ENCODE measurements at places on chromosomes 11 and 22.

GRCh38 chr11:66864924-66865697 is 8.2 kb downstream of the LRFN4 start:
- H3K27me3 ChIP-seq, result no peaks in the 10 kb centered on the region
- no peak overlapping the region for H3K27ac ChIP-seq
- H3K4me1 ChIP-seq, result no peaks in the 10 kb centered on the region
- no peak for DNase-seq

GRCh38 chr22:43539572-43540528 is 128.0 kb downstream of the MPPED1 start:
- no peaks in the 10 kb centered on the region for H3K36me3 ChIP-seq
- no peak for DNase-seq
- H3K27me3 ChIP-seq, result no peaks in the 10 kb centered on the region
- H3K27ac ChIP-seq, result no peak overlapping the region
- peaks cover 1% of the 10 kb centered on the region for H3K4me1 ChIP-seq

DNA sequence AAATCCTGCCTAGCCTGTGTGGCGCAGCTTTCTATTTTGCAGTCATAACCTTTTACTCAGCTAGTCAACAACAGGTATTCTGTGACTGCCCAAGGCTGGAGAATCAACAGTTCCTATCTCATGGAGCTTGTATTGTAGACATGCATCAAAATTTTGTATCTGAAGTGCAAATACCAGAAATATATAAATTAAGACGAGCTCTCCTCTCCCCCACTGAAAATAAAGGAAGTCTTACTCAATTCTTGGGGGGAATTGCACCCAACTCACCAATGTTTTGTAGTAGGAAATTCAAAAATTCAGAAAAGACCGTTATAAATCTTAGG is 153.4 kb downstream of the NCAM1 start:
- DNase-seq, result no peak
- no peak overlapping the region for H3K4me3 ChIP-seq
- peaks cover 9% of the 10 kb centered on the region for H3K4me1 ChIP-seq
- H3K27me3 ChIP-seq, result no peaks in the 10 kb centered on the region
- no peak overlapping the region for H3K27ac ChIP-seq

- DNase-seq, result peak; percentile 41
- H3K27ac ChIP-seq, result peak overlapping the region; percentile 84
- peak overlapping the region; percentile 65 for H3K4me3 ChIP-seq
- no peaks in the 10 kb centered on the region for H3K36me3 ChIP-seq
Observed at GRCh38 chr22:26672060-26672471, 14.7 kb downstream of the MIAT start.

DNA sequence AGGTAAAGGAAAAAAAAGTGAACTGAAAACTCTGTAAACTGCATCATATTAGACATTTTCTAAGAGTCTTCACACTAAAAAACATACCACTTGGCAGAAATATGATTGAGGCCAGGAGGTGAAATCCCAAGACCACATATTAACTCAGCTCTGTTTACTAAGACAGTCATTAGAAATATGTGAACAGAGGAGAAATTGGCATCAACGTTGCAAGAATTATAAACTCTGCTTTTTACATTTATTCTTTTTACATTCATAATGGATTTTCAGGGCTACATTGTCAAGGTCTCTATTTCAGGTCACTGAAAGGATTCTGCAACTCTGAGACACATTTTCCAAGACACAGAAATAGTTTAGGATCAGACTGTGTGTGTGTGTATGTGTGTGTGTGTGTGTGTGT is 1364.0 kb downstream of the LRRC4C start:
- H3K4me3 ChIP-seq, result no peak overlapping the region
- no peak overlapping the region for H3K27ac ChIP-seq
- no peaks in the 10 kb centered on the region for H3K36me3 ChIP-seq
- H3K4me1 ChIP-seq, result no peaks in the 10 kb centered on the region
- H3K27me3 ChIP-seq, result no peaks in the 10 kb centered on the region

- no peak overlapping the region for H3K4me3 ChIP-seq
- no peaks in the 10 kb centered on the region for H3K36me3 ChIP-seq
- H3K4me1 ChIP-seq, result peaks cover 6% of the 10 kb centered on the region
- DNase-seq, result no peak
Observed at GRCh38 chr11:124870430-124870829, 5.2 kb downstream of the ROBO3 start.

GRCh38 chr11:69301081-69301454 is 7.1 kb downstream of the MYEOV start:
- no peaks in the 10 kb centered on the region for H3K27me3 ChIP-seq
- DNase-seq, result no peak
- no peak overlapping the region for H3K27ac ChIP-seq
- no peaks in the 10 kb centered on the region for H3K36me3 ChIP-seq
- H3K4me1 ChIP-seq, result no peaks in the 10 kb centered on the region
- no peak overlapping the region for H3K4me3 ChIP-seq

GRCh38 chr22:45859231-45860161 is 117.5 kb downstream of the WNT7B start:
- no peaks in the 10 kb centered on the region for H3K27me3 ChIP-seq
- H3K4me3 ChIP-seq, result no peak overlapping the region
- H3K36me3 ChIP-seq, result no peaks in the 10 kb centered on the region

GRCh38 chr11:119377112-119377901 is 4.2 kb downstream of the USP2 start:
- no peak overlapping the region for H3K4me3 ChIP-seq
- H3K27ac ChIP-seq, result peak overlapping the region; percentile 18
- no peaks in the 10 kb centered on the region for H3K36me3 ChIP-seq
- no peak for DNase-seq
- H3K4me1 ChIP-seq, result peaks cover 10% of the 10 kb centered on the region

GRCh38 chr11:16925561-16926065 is 88.6 kb downstream of the PLEKHA7 start:
- H3K4me1 ChIP-seq, result peaks cover 20% of the 10 kb centered on the region
- H3K27ac ChIP-seq, result no peak overlapping the region
- no peaks in the 10 kb centered on the region for H3K36me3 ChIP-seq
- no peaks in the 10 kb centered on the region for H3K27me3 ChIP-seq

- H3K4me1 ChIP-seq, result no peaks in the 10 kb centered on the region
- no peak overlapping the region for H3K4me3 ChIP-seq
- DNase-seq, result no peak
- no peaks in the 10 kb centered on the region for H3K36me3 ChIP-seq
- H3K27me3 ChIP-seq, result no peaks in the 10 kb centered on the region
- H3K27ac ChIP-seq, result no peak overlapping the region
Observed at GRCh38 chr22:19181786-19182471, 3.4 kb upstream of the SLC25A1 start.

DNA sequence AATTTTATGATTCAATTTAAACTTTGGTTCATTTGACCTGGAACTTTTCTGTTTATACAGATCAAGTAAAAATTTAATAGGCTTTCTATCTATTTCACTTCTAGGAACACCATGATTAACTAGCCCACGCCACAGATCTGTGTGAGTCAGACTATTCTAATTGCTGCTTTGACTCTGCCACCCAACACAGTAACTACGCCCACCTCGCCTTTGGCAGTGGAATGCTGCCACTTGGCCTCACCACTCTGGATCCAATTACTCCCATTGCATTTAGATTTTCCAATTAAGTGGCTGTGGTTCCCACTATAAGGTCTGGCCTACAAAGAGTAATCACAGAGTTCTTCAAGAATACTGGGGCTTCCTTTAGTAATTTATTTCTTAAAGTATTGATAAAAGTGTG is 46.6 kb upstream of the LIN7C start:
- no peak overlapping the region for H3K27ac ChIP-seq
- no peak for DNase-seq
- H3K27me3 ChIP-seq, result no peaks in the 10 kb centered on the region
- no peak overlapping the region for H3K4me3 ChIP-seq

DNA sequence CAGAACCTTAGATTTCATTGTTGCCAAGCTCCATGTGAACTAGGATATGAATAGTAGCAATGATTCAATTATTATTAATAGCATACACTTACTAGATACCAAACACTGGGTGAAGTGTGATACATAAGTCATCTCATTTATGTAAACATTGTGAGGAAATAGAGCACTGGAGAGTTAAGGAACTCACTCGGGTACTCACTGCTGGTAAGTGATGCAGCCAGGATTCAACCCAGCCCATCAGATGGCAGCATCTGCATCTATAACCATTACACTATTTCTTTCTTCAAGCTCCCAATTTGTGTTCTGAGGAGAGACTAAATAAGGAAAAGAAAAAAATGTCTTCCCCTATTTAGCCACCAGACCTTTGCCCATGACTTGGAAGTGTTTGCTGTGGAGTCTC is 10.2 kb upstream of the ALG8 start:
- H3K27ac ChIP-seq, result no peak overlapping the region
- no peaks in the 10 kb centered on the region for H3K27me3 ChIP-seq
- H3K4me3 ChIP-seq, result no peak overlapping the region
- DNase-seq, result no peak

- H3K36me3 ChIP-seq, result no peaks in the 10 kb centered on the region
- no peaks in the 10 kb centered on the region for H3K27me3 ChIP-seq
- DNase-seq, result no peak
Observed at GRCh38 chr11:36095716-36096115, 151.9 kb downstream of the LDLRAD3 start.

GRCh38 chr11:15055620-15056356 is 17.6 kb upstream of the CALCB start:
- DNase-seq, result no peak
- H3K4me3 ChIP-seq, result no peak overlapping the region
- H3K27me3 ChIP-seq, result no peaks in the 10 kb centered on the region
- H3K27ac ChIP-seq, result no peak overlapping the region

- H3K36me3 ChIP-seq, result no peaks in the 10 kb centered on the region
- H3K27ac ChIP-seq, result no peak overlapping the region
- DNase-seq, result no peak
- H3K4me3 ChIP-seq, result no peak overlapping the region
- H3K4me1 ChIP-seq, result no peaks in the 10 kb centered on the region
Observed at GRCh38 chr11:110990311-110990710, 255.2 kb upstream of the POU2AF2 start.

- no peaks in the 10 kb centered on the region for H3K36me3 ChIP-seq
- H3K4me3 ChIP-seq, result no peak overlapping the region
- no peaks in the 10 kb centered on the region for H3K4me1 ChIP-seq
- no peak overlapping the region for H3K27ac ChIP-seq
Observed at GRCh38 chr11:119924017-119924416, 195.0 kb upstream of the NECTIN1 start.

DNA sequence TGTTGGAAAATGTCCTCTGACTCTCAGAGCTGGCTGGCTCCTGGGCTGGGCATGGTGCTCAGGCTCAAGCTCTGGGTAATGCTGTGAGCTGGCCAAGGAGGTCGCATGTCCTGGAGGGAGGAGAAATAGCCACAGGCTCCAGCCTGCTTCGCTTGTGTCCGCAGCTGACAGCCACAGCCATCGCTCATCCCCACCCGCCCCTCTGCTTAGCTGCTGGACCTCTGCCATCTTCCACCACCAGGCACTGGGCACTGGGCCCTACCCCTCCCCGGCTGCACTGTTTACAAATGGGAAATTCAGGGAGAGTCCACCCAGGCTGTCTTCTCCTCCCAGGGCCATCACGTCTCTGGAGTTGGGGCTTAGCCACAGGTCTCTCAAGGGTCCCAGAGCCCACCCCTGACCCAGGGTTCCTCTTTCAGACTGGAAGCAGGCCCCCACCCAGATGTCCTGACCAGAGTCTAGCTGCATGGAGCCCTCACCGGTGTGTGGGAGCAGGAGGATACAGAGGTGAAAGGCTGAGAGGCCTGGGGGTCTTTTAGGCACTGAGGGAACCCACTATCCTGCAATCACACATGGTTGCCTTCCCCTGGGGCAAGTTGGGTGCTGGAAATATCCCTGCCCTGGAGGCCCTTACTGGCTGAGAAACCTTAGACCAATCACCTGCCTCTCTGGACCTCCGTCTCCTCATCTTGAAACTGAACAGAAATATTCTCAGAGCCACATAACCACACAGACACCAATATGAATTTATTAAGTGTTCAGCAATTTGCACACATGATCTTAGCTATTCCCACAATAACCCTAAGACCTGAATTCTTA is 62.7 kb downstream of the CD82 start:
- peak; percentile 71 for DNase-seq
- H3K4me3 ChIP-seq, result no peak overlapping the region
- H3K27me3 ChIP-seq, result no peaks in the 10 kb centered on the region
- no peaks in the 10 kb centered on the region for H3K36me3 ChIP-seq
- no peak overlapping the region for H3K27ac ChIP-seq
- peaks cover 7% of the 10 kb centered on the region for H3K4me1 ChIP-seq

- no peaks in the 10 kb centered on the region for H3K4me1 ChIP-seq
- H3K36me3 ChIP-seq, result no peaks in the 10 kb centered on the region
Observed at GRCh38 chr11:116932181-116932580, 94.8 kb upstream of the APOA1 start.

- peaks cover 3% of the 10 kb centered on the region for H3K4me1 ChIP-seq
- H3K36me3 ChIP-seq, result no peaks in the 10 kb centered on the region
- peak overlapping the region; percentile 89 for H3K27ac ChIP-seq
Observed at GRCh38 chr22:17370026-17370765, 936 bp downstream of the CECR2 start.

DNA sequence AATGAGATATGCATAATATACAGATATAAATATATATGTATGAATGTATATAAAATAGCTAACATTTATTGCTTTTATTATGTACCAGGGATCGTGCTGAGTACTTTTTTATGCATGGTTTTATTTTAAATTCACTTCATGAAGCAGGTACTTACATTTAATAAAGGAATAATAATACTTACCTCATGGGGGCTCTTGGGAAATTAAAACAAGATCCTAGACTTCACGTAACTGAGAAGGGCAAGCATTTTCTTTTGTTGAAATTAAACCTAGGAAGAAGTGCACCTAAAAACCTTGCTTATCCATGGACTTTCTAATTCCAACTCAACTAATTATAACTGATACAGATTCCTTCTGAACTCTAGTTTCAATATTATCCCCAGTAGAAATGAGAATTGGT is 40.0 kb upstream of the ABTB2 start:
- H3K27me3 ChIP-seq, result no peaks in the 10 kb centered on the region
- no peaks in the 10 kb centered on the region for H3K36me3 ChIP-seq
- H3K27ac ChIP-seq, result no peak overlapping the region
- H3K4me3 ChIP-seq, result no peak overlapping the region

DNA sequence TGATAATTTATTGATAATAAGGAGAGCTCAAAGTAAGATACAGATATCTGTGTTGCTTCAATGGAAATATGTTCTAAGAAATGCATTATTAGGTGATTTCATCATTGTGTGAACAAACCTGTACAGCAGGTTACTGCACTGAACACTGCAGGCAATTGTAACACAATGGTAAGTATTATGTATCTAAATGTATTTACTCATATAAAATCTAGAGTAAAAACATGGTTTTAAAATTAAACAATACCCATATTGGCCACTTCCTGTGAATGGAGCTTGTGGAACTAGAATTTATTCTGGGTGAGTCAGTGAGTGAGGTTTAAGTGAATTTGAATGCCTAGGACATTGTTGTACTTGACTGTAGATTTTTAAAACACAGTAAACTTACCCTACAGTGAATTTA is 722.9 kb upstream of the RAG2 start:
- H3K27me3 ChIP-seq, result no peaks in the 10 kb centered on the region
- H3K36me3 ChIP-seq, result no peaks in the 10 kb centered on the region
- DNase-seq, result no peak
- H3K4me1 ChIP-seq, result no peaks in the 10 kb centered on the region
- H3K4me3 ChIP-seq, result no peak overlapping the region

DNA sequence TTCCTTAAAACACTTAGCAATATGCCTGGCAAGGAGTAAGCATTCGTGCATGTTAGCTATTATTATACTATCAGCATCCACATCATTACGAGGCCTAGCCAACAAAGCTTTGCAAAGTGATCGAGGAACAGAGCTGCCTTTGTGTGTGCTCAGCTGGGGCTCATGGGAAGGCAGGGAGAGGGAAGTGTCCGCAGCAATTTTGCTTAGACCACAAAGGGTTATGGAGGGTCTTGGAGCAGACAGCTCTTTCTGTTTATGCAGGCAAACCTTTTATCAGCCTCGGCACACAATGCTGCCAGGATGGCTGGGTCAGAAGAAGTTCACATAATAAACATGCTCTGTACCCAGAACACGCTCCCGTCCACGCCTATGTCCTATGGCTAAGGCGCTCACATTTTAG is 10.9 kb upstream of the DKK3 start:
- H3K27me3 ChIP-seq, result no peaks in the 10 kb centered on the region
- DNase-seq, result no peak
- H3K36me3 ChIP-seq, result no peaks in the 10 kb centered on the region
- H3K4me3 ChIP-seq, result no peak overlapping the region
- H3K27ac ChIP-seq, result no peak overlapping the region
